ENCODE measurements at places on chromosomes 5 and 9.
A peak's percentile ranks its signal among the peaks of the same experiment; 100 is the strongest.

GRCh38 chr5:139543423-139543991, 17.6 kb upstream of the UBE2D2 start:
- DNase-seq: peak; percentile 32

DNA sequence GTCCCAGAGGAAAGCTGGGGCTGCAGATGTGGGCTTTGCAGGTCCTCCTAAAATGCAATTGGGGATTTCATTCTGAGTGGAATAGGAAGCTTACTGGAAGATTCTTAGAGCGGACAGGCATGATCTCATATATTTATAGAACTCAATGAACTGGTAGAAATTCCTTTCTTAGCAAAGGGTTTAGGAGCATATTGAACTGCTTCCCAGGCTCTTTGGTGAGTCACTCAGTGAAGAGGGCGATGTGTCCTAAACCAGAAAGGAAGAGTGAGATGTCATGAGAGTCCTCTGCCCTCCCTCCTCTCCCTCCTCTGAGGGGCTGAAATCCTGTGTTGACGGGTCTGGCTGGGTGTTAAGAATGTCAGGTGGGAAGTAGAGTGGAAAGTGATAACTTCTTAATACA, 26.3 kb upstream of the SEMA6A start:
- DNase-seq: no peak

- DNase-seq: no peak
Measured at GRCh38 chr9:81305561-81306182, 383.7 kb downstream of the TLE1 start.

- peak; percentile 15 for DNase-seq
Measured at GRCh38 chr5:179974946-179975712, 67.4 kb upstream of the TBC1D9B start.

DNA sequence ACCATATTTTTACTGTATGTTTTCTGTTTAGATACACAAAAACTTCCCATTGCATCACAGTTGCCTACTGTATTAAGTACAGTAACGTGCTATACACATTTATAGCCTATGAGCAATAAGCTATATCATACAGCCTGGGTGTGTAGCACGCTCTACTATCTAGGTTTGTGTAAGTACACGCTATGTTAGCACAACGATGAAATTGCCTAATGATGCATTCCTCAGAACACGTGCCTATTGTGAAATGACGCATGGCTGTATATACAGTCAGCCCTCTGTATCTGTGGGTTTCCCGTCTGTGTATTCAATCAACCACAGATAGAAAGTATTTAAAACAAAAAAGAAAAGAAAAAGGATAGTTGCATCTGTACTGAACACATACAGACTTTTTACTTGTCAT, 64.2 kb downstream of the SGCD start:
- no peak for DNase-seq

GRCh38 chr5:52692606-52693005, 95.1 kb upstream of the ITGA1 start:
- no peak for DNase-seq

DNA sequence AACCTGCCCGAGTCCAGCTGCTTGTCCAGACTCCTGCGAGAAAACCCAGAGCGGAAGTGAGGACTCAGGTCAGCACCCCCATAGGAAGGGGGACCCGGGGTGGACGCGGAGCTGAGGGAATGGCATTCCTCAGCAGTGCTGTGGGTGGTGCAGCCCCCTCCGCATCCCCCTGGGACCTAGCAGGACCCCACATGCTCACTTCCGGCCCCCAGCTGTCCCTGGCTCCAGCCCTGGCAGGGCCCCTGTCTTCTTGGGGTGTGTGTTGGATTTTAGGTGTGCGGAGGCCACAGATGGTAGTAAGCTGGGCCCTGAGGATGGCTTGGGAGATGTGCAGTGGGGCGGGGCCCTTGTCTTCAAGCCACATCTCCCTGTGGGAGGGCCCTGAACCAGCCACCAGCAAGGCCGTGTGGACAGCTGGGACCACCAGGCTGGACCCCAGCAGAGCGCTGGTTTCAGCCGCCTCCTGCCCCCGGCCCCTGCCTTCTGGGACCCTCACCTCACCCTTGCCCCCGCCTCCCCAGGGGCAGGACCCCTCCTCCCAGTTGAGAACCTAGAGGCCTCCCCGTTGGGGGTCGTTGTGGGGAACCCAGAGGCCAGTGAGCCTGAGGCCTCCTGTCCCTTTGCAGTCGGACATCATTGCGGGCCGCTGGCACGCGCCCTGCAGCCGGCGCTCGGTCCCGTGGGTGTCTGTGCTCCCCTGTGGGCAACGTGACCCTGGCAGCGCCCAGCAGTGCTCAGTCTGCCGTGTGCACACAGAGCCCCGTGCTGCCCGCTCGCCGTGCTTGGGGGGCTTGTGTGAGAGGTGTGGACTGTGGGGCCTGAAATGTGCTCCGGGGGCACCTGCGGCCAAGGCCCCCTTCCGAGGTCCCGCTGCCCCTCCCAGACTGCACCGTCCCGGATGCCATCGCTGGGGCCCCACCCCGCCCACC, 10.8 kb upstream of the SLC9A3 start:
- no peak for DNase-seq

GRCh38 chr5:126976520-126977172, 53.7 kb downstream of the MARCHF3 start:
- DNase-seq: no peak

DNA sequence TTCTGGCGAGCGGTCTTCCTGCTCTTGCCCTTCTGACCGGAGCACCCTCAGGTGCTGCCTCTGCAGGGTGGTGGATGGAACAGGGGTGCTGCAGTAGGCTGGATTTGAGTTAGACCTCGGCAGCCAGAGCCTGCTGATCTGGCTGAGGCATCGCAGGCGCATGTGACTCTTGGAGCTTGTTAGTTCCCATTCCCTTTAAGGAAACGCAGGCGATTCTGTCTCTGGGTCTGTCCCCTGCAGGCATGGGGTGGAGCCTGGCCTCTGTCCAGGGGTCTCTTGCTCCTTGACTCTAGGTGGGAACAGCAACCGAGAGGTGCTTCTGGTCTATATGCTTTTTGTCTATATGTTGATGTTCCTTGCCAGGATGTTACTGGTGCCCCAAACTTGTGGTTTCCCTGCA, 3.1 kb downstream of the WNK2 start:
- no peak for DNase-seq

DNA sequence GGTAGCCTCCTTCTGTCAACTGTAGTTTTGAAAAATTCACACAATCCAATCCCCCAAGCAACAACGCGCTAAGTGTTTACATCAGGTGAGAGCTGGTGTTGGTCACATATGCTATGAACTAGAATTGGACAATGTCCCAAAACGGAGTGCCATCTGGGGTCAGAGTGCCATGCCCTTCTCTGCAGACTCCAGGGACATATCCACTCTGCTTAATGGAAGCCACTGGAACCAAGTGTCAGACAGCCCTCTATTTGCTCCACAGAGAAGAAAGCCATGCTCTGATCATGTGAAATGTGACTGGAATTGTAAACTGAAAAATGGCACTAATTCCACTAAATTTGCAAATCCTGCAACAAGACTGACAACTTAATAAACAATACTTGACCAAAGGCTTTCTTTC, 12.2 kb downstream of the ABCA1 start:
- no peak for DNase-seq

GRCh38 chr9:79952401-79952800, 380.6 kb downstream of the TLE4 start:
- no peak for DNase-seq

GRCh38 chr5:73663161-73663859, 37.3 kb downstream of the ARHGEF28 start:
- DNase-seq: no peak

GRCh38 chr5:113325054-113325453, 109.7 kb downstream of the TSSK1B start:
- no peak for DNase-seq

GRCh38 chr9:133132174-133132573, 11.1 kb upstream of the RALGDS start:
- no peak for DNase-seq

GRCh38 chr5:67291671-67292070, 95.1 kb upstream of the CD180 start:
- DNase-seq: no peak

GRCh38 chr5:102421647-102422046, 77.2 kb downstream of the SLCO6A1 start:
- DNase-seq: no peak

GRCh38 chr9:70641031-70641430, 226.6 kb upstream of the KLF9 start:
- DNase-seq: no peak

- no peak for DNase-seq
Measured at GRCh38 chr9:77710316-77710715, 62.2 kb upstream of the GNA14 start.

DNA sequence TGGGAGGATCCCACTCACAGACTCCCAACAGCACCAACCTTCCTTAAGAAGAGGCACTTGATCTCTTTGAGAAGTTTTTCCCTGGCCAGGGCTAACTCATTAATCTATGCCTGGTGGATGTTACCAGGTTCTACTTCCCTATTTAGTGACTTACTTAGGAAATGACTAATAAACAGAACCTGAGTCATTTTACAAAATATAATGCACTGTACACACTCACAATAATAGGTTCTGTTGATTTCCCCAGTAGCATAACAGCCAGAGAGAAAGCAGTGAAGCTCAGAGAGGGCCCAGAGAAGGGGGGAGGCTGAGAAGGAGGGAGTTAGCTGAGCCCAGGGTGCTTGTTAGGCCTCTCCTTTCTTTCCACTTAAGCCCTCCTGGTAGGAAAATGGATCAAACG, 27.1 kb downstream of the FRMD3 start:
- DNase-seq: no peak

DNA sequence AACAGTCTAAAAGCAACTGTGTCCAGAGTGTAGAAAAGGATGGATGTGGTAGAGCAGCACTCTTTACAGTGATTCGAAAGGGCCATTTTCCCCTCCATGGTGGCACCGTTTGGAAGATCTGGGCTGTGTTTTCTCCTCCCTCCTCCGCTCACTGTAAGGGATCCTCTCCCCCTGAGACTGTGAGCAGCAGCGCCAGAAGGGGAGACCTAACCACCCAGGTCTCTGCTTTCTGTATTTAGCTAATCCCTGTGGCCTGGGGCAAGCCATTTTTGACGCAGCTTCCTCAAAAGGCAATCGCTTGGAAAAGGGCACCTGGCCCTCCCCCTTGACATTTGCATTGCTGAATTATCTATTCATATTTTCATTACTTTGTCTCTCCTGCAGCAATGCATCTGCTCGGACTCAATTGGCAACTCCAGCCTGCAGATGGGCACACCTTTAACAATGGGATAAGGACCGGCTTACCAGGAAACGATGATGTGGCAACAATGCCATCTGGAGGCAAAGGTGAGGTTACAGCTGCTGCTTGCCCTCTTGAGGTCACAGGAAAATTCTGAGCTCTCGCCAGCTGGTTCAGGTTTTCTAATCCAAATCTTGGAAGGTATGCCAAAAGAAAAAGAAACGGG, 244.3 kb upstream of the WWC1 start:
- DNase-seq: no peak

DNA sequence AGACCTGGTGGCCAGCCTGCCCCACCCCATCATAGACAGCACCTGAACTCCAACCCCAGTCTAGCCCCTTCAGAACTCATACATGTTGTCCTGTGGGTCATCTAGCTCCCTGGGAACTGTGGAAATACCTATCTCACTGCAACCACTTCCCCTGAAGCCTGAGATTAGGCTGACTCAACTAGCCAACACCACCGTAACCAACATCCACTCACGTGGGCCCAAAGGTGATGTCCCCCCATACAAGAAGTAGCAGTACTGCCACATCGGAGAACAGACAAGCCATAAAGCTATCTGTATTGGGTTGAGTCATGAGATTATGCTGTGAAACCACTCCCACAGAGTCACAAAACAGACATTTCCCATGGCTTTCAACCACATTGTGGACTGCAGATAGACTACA, 46.6 kb downstream of the OSMR start:
- no peak for DNase-seq

DNA sequence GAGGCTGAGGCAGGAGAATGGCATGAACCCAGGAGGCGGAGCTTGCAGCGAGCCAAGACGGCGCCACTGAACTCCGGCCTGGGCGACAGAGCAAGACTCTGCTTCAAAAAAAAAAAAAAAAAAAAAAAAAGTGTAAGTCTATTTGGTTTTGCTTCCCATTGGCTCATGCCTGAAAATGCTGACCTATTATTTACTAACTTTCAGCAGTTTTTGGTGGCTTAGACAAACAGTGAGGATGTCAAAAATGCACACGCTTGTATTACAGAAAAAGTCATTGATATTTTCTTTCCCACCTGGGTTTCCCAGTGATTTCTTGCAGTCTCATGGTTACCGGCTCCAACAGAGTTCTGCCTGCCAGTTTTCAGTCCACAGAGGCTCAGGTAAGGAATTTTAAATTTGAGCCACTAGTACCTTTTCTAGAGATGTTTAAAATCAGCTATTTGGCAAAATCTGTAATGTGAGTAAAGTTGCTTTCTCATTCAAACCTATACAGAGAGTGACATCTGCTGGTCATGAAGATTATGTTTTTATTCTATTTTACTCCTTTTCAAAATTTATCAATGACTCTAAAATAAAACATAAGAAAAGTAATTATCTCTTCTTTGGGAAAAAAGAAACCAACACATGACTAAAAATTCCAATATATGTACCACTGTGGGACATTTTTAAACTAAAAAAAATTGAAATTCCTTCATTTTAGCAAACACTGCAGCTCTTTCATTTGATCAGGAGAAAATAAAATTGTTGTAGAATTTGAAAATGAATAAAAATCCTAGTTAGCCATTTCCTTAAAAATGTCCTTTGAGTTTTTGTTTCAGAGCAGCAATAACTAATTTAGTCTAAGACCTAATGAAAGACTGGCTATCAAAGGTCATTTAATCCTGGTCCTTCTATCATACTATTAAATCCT, 8.8 kb downstream of the FAM200C start:
- no peak for DNase-seq
